ENCODE measurements at places on chromosomes 6 and 20. TPM values are rescaled to one million over a fixed set of nuclear protein-coding genes. Genes with fewer than 3 reads are reported as not detected.
A peak's percentile ranks its signal among the peaks of the same experiment; 100 is the strongest.

DNA sequence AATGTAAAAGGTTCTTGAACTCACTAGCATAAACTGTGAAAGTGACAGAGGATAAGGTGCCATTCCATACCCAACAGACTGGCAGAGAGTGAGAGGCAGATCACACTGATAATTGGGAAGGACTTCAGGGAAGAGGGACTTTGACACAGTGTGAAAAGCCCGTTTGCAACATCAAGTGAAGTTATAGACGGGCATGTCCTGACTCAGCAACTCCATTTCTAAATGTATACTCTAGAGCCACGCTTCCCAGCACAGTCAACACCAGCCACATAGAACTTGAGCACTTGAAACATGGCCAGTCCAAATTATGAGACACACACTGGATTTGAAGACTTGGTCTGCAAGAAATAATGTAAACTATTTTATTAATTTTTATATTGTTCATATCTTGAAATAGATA, 45.9 kb upstream of the XRN2 start:
- H3K27me3 ChIP-seq = peaks cover 8% of the 10 kb centered on the region
- no peak for DNase-seq
- no peak overlapping the region for H3K4me3 ChIP-seq
- H3K4me1 ChIP-seq = no peaks in the 10 kb centered on the region
- H3K27ac ChIP-seq = no peak overlapping the region
- no peaks in the 10 kb centered on the region for H3K36me3 ChIP-seq

DNA sequence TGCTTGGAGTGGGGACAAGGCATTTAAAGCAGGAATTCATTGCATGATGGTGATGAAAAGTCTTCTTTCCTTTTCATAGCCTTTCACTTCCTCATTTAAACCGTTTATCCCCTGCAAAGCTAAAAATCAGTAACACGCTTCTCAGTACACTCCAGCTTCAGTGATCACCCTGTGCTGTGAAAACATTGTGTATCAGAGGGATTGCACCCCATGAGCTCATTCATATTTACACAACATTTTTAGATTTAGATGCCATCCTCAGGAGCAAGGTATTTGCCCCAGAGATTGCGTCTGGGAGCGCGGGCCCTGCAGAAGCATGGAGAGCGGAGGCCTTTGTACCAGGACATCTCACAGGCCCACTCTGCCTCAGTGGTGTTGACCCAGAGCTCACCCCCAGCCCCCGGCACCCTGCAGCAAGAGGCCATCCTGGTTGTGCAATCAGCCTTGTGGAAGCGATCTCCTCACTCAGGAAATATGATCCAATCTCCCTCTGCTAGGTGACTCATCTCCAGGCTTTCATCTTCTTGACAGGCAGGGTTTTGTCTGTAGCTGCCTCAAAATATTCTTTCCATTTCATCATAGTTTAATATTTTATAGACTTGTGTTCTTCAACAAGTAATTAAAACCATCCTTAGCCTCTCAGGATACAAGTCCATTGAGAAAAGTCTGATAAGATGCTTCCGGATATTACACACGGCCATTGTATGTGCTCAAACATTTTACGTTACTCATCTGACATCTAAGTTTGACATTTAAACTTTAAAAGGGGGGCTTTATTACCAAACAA, 38.9 kb upstream of the THBS2 start:
- peaks cover 16% of the 10 kb centered on the region for H3K4me1 ChIP-seq
- no peak overlapping the region for H3K4me3 ChIP-seq
- H3K27ac ChIP-seq = peak overlapping the region; percentile 16
- no peaks in the 10 kb centered on the region for H3K27me3 ChIP-seq

- H3K36me3 ChIP-seq = no peaks in the 10 kb centered on the region
- H3K4me3 ChIP-seq = no peak overlapping the region
- no peak overlapping the region for H3K27ac ChIP-seq
- H3K4me1 ChIP-seq = no peaks in the 10 kb centered on the region
These were observed 200.6 kb downstream of the MAFB start for GRCh38 chr20:40488401-40488800.

DNA sequence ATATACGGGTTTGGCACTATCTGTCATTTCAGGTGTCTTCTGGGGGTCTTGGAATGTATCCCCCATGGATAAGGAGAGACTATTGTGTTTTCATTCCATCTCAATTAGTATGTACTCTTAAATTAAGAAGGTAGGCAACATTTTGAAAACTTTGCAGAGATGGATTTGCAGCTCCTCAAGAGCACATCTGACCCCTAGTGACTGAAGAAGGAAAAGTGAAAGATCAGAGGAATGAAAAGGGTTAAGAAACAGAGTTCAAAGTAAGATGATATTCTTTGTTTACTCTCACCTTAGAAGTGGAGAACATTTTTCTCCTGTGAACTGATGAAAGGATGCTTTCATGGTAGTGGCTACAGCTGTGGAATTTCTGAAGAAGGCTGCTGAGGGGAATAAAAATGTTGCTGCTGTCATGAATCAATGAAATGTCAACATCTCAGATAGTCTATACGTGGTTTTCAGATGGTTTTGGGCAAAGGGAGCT, 41.5 kb downstream of the SH3BGRL2 start:
- no peaks in the 10 kb centered on the region for H3K27me3 ChIP-seq
- no peak for DNase-seq
- H3K4me1 ChIP-seq = peaks cover 17% of the 10 kb centered on the region
- peaks cover 38% of the 10 kb centered on the region for H3K36me3 ChIP-seq
- H3K4me3 ChIP-seq = peak overlapping the region; percentile 71

DNA sequence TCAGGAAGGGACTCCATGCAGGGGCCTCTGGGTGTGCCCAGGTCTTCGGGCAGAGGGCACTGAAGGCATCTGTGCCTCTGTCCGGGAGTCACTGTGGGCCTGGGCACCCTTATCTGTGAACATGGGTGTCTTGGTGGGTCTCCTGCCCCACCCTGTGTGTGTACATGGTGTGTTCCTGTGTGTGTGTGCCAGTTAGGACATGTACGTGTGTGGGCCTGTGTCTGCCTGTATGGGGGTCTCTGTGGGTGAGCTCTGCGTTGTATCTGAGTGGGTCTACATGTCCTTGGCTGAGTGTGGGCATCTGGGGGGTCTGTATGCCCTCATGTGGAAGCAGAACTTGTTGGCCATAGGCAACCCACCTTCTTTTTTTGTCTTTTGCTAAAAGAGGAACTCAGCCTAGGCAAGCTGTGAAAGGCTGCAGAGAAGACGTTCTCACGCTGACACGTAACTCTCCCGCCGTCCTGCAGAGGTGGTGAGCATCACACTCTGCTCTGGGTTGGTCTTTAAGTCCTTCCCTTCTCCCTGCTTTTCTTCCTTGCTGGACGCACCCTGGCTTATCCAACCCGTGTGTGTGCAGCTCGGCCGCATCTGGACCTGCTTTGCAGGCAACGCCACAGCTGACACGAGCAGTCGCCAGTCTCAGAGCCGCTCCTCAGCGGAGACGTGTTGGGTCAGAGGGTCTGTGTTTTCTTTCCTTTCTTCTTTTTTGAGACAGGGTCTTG, 532 bp upstream of the NPBWR2 start:
- no peak overlapping the region for H3K4me3 ChIP-seq
- peak; percentile 54 for DNase-seq
- peaks cover 5% of the 10 kb centered on the region for H3K4me1 ChIP-seq
- H3K27me3 ChIP-seq = peaks cover 22% of the 10 kb centered on the region
- H3K27ac ChIP-seq = no peak overlapping the region

GRCh38 chr6:166266336-166266735, 41.9 kb downstream of the PRR18 start:
- no peaks in the 10 kb centered on the region for H3K4me1 ChIP-seq
- no peak overlapping the region for H3K4me3 ChIP-seq
- H3K36me3 ChIP-seq = no peaks in the 10 kb centered on the region
- no peak overlapping the region for H3K27ac ChIP-seq
- peaks cover 45% of the 10 kb centered on the region for H3K27me3 ChIP-seq
- no peak for DNase-seq

DNA sequence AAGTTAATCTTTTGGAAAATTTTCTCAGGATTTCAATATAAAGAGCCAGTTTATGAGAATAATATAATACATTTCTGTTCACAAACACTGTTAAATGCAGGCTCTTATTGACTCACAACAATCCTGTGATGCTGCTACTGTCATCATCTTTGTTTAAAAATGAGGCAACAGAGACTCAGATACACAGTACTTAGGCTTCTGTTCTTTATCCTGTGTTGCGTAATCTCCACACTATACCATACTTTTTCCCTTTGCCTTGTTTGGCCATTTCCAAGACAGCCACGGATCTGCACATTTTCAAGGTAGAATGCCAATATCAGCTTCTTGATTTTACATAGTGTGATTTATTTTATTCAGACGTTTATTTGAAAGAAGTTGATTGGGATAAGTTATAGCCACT, 699.0 kb upstream of the CITED2 start:
- H3K4me3 ChIP-seq = no peak overlapping the region
- H3K36me3 ChIP-seq = no peaks in the 10 kb centered on the region
- no peak overlapping the region for H3K27ac ChIP-seq
- no peak for DNase-seq

GRCh38 chr20:21325296-21325695, 22.2 kb downstream of the XRN2 start:
- H3K27me3 ChIP-seq = no peaks in the 10 kb centered on the region
- DNase-seq = no peak
- peaks cover 26% of the 10 kb centered on the region for H3K4me1 ChIP-seq

GRCh38 chr20:48619126-48620101, 208.4 kb downstream of the PREX1 start:
- no peaks in the 10 kb centered on the region for H3K36me3 ChIP-seq
- H3K4me3 ChIP-seq = no peak overlapping the region
- H3K27ac ChIP-seq = no peak overlapping the region

DNA sequence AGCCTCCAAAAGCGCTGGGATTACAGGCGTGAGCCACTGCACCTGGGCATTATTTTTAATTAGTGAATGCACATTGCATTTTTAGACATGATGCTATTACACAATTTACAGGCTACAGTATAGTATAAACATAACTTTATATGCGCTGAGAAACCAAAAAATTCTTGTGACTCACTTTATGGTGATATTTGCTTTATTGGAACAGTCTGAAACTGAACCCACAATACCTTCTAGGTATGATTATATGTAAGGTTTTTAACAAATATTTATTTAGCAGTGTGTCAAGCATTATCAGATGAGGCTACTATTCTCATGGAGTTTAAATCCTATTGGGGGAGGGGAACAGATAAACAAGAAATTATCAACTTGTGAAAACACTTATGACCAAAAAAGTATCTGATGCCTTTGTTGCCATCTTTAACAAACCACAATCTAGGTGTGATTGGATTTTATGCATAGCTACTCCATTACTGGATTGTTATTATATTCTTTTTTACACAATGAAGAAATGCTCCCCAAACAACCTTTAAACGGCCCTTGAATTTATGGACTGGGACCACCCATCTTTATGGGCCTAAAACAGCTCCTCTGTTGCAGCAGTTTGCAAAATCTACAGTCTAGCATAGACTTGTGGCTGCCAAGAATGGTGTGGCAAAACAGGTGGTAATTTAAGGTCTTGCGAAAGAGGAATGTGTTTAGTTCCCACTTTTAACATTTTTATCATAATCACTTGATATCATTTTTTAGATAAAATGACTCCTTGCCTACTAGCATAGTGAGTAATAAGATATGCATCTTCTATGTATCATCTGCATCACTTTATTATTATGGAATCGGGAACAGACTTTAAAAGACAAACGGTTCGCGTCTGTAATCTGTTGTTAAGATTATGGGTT, 159.2 kb upstream of the C6orf118 start:
- H3K4me3 ChIP-seq = no peak overlapping the region
- DNase-seq = no peak
- H3K27ac ChIP-seq = no peak overlapping the region
- no peaks in the 10 kb centered on the region for H3K36me3 ChIP-seq
- H3K4me1 ChIP-seq = no peaks in the 10 kb centered on the region
- H3K27me3 ChIP-seq = no peaks in the 10 kb centered on the region

DNA sequence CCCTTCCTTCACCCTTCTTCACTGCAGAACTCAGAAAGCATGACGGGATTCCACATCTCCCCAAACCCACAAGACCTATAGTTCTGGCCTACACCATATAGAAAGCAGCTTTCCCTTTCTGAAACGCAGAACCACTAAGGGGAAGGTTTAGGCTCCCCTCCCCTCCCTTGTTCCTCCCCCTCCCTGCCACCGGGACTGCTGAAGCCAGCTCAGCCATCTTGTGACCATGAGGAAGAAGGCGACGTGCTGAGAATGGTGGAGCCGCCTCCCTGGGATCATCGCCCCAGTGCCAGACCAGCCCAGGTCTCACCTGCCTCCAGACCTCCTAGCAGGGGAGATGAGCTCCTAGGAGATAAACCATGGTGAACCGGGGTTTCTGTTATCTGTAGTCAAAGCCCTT, 19.6 kb downstream of the SERPINB6 start:
- H3K36me3 ChIP-seq = peaks cover 10% of the 10 kb centered on the region
- peak overlapping the region; percentile 15 for H3K27ac ChIP-seq
- peaks cover 10% of the 10 kb centered on the region for H3K4me1 ChIP-seq

GRCh38 chr6:78605909-78606446, 261.4 kb upstream of the IRAK1BP1 start:
- no peak for DNase-seq
- H3K27ac ChIP-seq = no peak overlapping the region
- no peaks in the 10 kb centered on the region for H3K36me3 ChIP-seq
- no peaks in the 10 kb centered on the region for H3K27me3 ChIP-seq

DNA sequence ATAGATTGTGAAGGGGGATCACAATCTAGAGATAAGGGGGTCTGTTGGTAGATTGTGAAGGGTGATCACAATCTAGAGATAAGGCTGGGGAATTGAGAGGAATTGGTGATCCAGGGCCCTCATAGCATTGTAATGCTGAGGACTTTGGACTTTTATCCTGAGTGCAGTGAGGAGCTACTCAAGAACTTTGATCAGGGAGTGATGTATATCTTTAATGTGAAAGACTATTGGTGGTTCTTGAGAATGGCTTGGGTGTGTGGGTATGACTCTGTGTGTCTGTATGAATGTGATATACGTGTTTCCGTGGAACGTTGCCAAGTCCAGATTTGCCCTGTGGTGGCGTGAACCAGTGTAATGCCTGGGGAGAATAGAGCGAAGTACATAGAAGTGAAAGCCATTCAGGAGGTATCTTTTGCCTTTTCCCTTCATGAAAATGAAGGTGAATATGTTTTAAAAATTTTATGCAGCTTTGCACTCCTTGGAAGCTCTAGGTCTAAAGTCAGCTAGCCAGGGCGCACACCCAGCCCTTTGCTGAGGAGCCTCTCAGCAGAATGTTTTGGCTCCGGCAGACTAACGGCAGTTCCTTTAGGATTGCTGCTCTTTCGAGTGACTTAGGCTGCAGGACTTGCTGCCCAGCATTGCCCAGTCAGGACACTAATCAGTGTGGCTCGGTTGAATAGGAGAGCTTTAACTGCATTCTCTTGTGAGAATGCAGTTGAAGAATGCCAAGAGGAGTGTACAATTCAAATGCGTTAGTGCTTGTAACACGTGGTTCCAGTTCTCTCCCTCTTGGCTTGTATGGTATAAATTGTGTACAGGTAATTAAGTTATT, 3.5 kb downstream of the ZFAND3 start:
- no peaks in the 10 kb centered on the region for H3K27me3 ChIP-seq
- peak overlapping the region; percentile 69 for H3K4me3 ChIP-seq
- H3K4me1 ChIP-seq = peaks cover 50% of the 10 kb centered on the region
- no peak for DNase-seq

The BPI gene
- total RNA-seq = not detected

The SYCP2L gene
- total RNA-seq = 6.9 TPM

The BPIFB2 gene
- total RNA-seq = 0.22 TPM

The VIP gene
- total RNA-seq = not detected

The C6orf118 gene
- total RNA-seq = 0.50 TPM

The PNLDC1 gene
- total RNA-seq = 0.17 TPM

The TUBB2A gene
- 51.8 TPM for total RNA-seq

The MEP1A gene
- total RNA-seq = 3.6 TPM

Data from type B pancreatic cell (in vitro differentiated cells).